NCI-H524 treated with DMSO at 0.1 percent for 48 hours (cell line): ENCODE measurements at places on chromosomes 5 and 9.

DNA sequence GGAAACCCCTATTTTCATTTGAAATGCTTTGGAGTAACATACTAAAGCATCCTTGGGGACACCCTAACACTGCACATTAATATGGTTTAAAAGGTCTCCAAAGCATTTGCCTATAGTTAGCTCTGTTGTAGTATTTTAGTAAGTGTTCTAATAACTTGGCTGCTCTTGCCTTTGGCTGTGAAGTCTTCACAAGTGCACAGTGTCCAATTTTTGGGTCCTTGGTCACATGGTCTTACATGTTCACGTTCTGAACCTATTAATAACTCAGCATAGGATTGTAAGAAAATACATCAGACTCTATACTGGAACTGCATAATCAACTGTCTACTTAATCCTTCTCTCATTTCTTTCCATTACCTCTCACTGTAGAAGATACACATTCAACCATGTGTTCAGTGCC is 17.4 kb downstream of the ADAMTS19 start:
- no peak for DNase-seq

DNA sequence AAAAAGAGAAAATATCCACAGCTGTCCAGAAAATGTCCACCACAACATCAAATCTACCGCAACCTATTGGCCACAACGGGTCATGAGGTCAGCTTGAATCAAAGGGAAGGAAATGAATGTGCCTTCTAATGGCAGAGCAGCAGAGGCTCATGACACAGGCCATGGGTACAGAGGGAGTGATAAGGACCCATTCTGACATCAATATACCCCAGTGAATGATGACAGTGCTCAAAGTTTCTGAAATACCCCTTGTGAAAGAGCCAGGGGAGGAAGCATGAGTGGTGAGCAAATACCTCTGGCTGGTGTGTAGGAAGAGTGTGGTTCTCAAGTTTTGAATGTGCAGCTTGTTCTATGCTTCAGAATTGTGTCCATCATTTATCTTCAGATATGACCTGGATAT is 348.2 kb downstream of the IRX1 start:
- DNase-seq, result no peak

- DNase-seq, result no peak
Measured at GRCh38 chr5:132291026-132291425, 3.2 kb upstream of the SLC22A4 start.

- DNase-seq, result no peak
Measured at GRCh38 chr9:18362901-18363685, 110.9 kb upstream of the ADAMTSL1 start.

DNA sequence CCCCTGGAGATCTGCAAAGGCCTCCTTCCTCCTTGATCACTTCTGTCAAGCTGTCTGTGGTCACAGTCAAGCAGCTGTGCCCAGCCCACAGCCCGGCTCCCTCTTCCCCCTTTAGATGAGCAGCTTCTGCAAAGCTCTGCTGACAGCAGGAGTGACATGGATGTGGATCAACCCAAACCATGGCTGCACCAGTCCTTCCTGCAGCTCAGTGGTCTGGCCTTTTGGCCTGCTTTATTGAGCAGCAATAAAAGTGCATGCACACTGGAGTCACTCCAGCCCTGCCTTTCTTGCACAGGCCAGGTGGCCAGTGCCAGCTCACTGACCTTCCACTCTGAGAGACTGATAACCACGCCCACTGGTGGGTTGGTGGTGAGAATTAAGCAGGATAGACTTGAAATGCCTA is 91.3 kb upstream of the OTULINL start:
- DNase-seq, result no peak

DNA sequence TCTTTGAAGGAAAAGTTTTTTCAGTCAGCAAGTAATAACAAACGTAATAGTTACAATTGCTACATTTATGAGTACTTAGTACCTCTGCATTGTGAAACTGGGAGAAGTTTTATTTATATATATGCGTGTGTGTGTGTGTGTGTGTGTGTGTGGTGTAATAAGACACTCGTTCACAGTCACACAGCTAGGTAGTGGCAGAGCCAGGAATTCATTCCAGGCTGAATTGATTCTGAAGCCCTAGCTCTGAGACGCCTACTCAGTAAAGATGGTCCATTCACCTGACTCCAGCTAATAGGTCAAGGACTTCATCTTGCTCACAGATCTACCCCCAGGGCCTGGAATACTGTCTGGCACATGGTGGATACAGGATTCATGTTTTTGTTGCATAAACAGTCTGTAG is 13.6 kb upstream of the CAST start:
- DNase-seq, result no peak

DNA sequence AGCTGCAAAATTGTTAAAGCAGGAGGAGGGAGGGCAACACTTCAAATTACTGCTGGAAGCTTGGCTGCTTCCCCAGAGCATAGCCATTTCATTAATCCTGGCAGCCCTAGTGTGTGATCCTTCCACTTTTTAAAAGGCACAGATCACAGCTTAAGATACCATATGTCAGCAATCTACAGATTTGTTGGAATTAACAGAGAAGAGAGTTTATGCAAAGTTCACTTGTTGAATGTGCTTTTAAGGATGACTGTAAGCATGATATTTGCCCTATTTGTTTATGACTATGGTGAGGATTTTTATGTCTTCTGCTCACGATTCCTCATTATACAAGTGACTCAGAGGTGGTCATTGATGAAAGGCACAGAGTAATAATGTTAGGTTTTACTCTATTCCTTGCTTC is 156.0 kb upstream of the CDKN2B start:
- peak; percentile 50 for DNase-seq

GRCh38 chr9:103193992-103194391 is 198.9 kb downstream of the CYLC2 start:
- no peak for DNase-seq
